ENCODE measurements at places on chromosomes 7 and 10. TPM values are rescaled to one million over a fixed set of nuclear protein-coding genes. Genes with fewer than 3 reads are reported as not detected.

The GRM8 gene
- not detected for total RNA-seq

The GBX1 gene
- total RNA-seq: not detected

The RPEL1 gene
- total RNA-seq: 0.37 TPM

The AP4M1 gene
- total RNA-seq: 15.8 TPM

The MET gene
- total RNA-seq: 6.2 TPM

The METTL2B gene
- 37.1 TPM for total RNA-seq

The ITPRID1 gene
- not detected for total RNA-seq

The HOXA2 gene
- 0.39 TPM for total RNA-seq

The SYT15 gene
- under 0.01 TPM for total RNA-seq

The TIMM23 gene
- 56.7 TPM for total RNA-seq

All from subcutaneous preadipocyte (primary cell).